SIG-M5 (cell line): ENCODE measurements at places on chromosomes 1 and 21.

GRCh38 chr1:43545695-43546387 is 15.2 kb downstream of the PTPRF start:
- no peak for DNase-seq

- DNase-seq: no peak
These were observed 300.5 kb downstream of the BRINP2 start for GRCh38 chr1:177471244-177471643.

DNA sequence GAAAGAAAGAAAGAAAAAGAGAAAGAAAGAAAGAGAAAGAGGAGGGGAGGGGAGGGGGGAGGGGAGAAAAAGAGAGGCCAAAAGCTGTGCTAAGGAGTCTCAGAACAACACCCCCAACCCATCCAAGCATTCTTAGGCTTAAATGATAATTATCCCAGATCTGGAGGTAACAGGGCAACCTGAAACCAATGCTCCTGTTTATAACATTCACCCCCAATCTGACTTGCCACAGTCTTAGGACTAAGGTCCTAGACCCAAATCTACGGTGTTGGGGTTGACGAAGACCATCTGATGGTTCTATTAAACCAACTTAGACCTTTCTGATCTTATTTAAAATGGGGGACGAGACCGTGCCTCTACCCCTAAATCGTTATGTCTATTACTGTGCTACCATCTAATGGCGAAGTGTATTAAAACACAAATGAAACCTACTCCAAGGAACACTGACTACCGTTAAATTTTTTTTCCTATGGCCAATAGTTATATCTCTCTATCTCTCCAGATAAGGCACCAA is 119.3 kb upstream of the CDC42BPA start:
- DNase-seq: no peak

GRCh38 chr1:5916572-5917280 is 75.5 kb downstream of the NPHP4 start:
- DNase-seq: no peak

DNA sequence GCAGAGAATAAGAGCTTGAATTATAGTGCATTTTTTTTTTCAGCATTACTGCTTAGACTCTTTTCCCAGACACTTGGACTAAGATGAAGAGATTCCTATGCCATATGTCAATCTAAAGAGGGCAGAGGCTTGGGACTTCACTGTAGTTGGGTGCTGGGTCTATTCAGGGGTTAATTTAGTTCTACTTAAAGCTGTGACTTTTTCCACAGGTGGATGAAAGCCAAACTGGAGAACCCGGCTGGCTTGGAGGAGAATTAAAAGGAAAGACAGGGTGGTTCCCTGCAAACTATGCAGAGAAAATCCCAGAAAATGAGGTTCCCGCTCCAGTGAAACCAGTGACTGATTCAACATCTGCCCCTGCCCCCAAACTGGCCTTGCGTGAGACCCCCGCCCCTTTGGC is 104.8 kb downstream of the ATP5PO start:
- no peak for DNase-seq

- DNase-seq: no peak
These were observed 120.8 kb upstream of the GADD45A start for GRCh38 chr1:67564193-67564592.

DNA sequence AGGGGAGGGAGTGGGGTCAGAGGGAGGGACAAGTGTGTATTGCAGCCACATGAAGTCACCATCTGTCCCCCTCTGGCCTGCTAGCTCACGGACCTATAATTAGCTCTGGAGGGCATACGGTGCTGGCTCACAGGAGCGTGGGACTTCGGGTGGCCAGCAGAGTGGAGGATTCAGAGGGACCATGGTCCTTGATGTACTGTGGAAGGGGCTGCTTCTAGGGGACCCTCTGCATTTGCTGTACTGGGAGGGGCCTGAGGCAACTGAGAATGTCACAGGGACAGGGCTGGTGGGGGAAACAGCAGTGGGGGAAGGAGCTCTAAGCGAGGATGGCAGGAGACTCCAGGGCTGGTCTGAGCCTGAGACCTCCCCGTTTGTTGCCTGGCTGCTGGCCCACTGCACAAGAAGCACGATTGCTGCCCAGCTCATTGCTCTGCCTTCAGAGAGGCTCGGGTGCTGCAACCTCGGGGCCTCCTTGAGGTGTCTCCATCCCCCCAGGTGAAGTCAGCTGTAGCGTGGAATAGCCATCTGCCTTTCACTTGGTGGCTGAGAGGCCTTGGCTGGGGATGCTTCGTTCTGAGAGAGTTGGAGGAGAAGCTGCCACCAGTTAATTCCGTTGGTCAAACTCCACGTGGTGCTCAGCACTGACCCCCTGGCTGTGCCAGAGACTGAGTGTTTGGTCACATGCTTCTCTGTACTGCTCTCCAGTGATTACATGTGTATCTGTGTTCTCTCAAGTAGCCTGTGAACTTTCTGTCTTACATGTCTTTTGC is 2.7 kb downstream of the PPFIA4 start:
- no peak for DNase-seq

GRCh38 chr1:41102653-41103052 is 81.1 kb upstream of the SLFNL1 start:
- DNase-seq: no peak
